ENCODE measurements at places on chromosomes 5 and 9.

DNA sequence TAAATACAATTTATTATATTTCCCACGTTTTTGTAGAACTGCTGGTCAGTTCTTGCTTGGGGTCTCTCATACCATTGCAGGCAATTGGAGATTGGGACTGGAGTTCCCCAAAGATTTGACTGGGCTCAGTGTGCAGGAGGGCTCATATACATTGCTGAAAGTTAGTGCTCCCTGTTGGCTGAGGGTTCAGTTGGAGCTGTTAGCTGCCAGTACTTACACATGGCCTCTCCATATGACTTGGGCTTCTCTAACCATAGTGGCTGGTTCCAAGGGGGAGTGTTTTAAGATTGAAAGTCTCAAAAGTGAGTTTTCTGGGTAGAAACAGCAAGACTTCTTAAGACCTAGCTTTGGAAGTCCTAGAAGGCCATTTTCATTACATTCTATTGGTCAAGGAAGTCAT lies 102.9 kb downstream of the MAN2A1 start:
- DNase-seq, result no peak

GRCh38 chr9:13267743-13268142 lies 11.7 kb downstream of the MPDZ start:
- no peak for DNase-seq

GRCh38 chr9:95752129-95752731 lies 123.3 kb upstream of the ERCC6L2 start:
- DNase-seq, result no peak

GRCh38 chr5:83955916-83956315 lies 235.3 kb upstream of the HAPLN1 start:
- DNase-seq, result no peak

GRCh38 chr5:158635565-158635964 lies 464.2 kb downstream of the EBF1 start:
- DNase-seq, result no peak

GRCh38 chr5:39517800-39518199 lies 93.0 kb upstream of the DAB2 start:
- no peak for DNase-seq

DNA sequence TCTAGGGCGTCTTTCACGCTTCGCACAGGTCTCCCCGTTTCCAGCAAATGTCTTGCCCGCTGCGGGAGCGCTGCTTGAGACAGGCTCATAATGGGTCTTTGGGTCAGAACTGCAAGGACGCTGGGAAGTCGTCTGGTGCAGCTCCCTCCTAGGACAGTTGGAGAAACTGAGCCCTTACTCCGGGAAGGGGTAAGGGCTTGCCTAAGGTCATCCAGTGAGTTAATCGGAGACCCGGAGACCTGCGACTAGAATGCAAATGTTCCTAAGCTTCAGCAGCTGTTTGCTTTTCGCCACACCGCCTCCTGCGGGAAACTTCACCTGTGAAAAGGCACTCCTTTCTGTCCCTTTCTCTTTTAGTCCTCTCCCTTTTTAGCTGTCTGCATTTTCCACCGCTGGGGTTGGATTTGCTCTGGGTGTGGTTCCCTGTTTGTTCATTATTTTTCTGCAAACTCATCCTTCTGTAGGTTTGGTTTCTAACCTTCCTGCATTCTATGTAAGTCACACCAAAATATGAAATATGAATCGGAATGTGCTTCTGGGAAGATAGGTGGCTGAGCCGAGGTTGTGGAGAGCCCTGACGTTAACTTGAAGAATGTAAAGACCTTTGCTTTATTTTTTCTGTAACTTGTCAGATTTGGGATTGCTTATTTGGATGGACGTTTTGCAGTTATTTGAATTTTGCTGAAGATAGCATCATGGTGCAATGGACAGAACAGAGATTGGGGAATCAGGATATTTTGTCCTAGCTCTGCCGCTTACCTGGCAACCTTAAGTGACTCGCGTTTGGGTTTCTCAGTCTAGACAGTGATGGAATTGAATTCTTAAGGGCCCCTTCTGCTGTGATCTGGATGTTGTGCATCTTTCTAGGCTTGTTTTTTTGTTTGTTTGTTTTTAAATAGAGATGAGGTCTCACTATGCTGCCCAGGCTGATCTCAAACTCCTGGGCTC lies 909 bp downstream of the SLC36A1 start:
- peak; percentile 15 for DNase-seq

DNA sequence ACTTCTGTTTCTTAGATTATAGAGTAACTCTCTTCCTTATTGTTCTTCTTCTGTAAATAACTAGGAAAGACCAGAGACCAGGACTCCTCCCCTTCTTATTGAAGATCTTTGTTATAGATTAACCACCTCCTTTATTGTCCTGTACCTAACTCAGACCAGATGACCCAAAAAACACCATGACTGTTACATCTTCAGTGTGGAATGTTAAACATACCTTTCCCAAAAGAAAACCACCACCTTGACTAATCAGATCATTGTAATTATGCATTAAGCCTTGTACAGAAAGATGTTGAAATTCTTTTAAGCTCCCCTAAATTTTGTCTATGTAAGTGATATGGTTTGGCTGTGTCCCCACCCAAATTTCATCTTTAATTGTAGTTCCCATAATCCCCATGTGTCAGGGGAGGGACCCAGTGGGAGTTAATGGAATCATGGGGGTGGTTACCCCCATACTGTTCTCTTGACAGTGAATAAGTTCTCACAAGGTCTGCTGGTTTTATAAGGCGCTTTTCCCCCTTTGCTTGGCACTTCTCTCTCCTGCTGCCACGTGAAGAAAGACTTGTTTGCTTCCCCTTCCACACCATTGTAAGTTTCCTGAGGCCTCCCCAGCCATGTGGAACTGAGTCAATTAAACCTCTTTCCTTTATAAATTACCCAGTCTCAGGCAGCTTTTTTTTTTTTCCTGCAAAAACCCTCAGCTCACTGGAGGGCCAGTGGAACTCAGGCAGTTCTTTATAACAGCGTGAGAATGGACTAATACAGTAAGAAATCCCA lies 26.3 kb downstream of the ARSB start:
- DNase-seq, result no peak

DNA sequence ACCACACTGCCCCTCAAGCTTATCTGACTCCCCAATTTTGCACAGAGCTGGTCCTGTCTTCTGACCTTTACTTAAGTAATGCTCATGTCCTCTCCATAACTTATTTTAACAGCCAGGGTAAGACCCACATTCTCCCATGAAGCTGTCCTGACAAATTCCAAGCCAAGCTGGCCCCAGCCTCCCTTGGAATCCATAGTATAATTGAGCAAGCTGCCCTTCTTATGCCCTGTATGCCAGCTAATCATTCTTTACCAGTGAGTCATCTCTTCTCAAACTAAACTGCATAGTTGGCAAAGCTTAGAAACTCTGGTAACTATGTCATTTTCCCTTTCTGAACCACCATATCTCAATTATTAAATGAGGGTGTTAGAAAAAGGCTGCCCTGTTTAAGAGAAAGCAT lies 92.4 kb downstream of the NFIB start:
- DNase-seq, result no peak

DNA sequence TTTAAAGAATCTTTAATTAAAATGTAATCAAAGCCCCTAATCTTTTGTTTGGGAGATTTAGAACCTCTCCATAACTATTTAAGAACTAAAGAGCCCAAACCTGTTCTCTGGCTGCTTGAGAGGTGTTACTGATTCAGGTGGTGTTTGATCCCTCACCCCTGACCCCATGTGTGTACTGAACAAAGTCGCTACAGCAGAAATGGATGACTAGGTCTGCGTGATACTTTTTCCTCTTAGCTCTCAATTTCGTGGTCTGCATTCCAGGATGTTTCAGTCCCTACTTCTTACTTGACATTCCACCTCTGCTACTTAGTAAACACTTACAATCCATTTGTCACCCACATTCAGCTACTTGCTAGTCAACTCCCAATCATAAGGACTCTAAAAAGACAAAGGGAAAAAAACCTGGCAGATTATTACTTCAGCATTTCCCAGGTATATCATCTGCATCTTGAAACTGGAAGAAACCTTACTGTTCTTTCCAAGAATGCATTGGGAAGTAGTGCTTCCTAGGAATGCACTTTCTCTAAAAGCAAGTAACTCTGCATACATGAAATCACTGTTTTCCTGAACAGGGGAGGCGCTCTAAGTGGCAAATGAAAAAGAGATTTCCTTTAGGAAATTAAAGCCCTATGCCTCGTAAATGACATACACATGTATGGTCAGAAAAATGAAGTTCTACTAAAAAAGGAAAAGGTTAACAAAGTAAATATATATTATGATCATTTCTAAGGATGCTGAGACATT lies 1091.6 kb downstream of the PTPRD start:
- no peak for DNase-seq

DNA sequence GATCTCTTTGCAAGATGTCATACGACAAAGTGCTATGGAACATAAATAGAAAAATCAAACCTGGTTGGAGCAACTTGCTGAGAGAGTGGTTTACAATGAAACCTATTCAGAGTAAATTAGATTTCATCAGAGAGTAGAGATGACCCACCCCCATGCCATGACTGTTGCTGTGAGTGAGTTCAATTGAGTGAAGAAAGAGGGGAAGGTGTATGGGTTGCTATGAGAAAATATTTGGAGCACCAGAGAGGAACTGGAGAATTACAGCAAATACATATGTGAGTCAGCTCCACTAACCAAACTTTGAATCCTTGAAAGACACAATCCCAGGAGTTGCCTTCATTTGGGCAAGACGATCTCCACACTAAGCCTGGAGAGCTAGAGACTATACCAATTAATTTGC lies 217.2 kb downstream of the RFX3 start:
- DNase-seq, result no peak

All from activated naive CD4-positive, alpha-beta T cell treated with anti-CD3 and anti-CD28 coated beads, Interleukin-2, amount 50 U/mL, for 16 hours (primary cell).